ENCODE measurements at places on chromosomes 1 and 21.

GRCh38 chr1:223708001-223708359 is 4.4 kb upstream of the CAPN2 start:
- DNase-seq = no peak

- no peak for DNase-seq
Measured at GRCh38 chr1:81887421-81888144, 86.8 kb downstream of the ADGRL2 start.

- DNase-seq = no peak
Measured at GRCh38 chr1:94323311-94324177, 86.2 kb upstream of the ARHGAP29 start.

DNA sequence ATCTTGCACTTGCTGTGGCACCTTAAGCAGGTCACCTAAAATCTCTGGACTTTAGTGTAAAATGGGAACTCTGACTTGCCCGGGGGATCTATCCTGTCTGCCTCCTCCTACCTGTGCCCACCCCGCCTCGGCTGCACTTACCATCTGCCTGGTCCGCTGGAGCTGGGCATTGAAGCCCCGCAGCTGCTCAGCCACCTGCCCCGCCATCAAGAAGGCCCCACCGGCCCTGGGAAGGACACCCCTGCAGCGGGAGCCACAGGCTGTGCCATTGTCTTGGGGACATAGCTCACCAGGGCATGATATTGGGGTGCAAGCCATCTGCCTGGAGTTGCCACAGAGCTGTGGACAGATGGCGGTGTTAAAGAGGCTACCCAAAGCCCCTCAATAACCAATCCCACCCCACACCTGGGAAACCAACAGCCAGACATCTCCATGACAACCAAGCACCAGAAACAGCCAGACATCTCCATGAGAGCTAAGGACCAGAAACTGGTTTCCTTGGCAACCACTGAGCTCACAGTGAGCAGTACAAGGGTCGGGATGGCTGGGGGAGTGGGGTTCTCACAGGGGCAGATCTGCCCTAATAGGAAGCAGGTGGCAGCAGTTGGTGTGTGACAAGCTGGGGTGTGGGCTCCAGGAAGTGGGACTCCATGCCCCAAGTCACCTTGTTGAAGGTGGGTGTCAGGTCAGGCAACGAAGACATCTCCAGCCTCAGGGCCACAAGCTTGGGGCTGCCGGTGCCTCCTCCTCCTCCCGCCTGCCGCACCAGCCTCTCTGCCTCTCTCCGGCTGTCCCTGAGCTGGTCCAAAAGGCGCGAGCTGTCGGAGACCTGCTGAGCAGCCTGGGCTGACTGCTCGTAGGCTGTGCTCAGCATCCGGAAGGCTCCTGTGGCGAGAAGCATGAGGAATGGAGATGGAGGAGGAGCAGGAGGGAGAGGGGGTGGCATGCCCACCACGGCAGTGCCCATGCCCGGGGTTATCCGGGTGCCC is 29.1 kb downstream of the LAMB3 start:
- DNase-seq = no peak

- DNase-seq = no peak
Measured at GRCh38 chr1:115295904-115296696, 41.9 kb downstream of the NGF start.

DNA sequence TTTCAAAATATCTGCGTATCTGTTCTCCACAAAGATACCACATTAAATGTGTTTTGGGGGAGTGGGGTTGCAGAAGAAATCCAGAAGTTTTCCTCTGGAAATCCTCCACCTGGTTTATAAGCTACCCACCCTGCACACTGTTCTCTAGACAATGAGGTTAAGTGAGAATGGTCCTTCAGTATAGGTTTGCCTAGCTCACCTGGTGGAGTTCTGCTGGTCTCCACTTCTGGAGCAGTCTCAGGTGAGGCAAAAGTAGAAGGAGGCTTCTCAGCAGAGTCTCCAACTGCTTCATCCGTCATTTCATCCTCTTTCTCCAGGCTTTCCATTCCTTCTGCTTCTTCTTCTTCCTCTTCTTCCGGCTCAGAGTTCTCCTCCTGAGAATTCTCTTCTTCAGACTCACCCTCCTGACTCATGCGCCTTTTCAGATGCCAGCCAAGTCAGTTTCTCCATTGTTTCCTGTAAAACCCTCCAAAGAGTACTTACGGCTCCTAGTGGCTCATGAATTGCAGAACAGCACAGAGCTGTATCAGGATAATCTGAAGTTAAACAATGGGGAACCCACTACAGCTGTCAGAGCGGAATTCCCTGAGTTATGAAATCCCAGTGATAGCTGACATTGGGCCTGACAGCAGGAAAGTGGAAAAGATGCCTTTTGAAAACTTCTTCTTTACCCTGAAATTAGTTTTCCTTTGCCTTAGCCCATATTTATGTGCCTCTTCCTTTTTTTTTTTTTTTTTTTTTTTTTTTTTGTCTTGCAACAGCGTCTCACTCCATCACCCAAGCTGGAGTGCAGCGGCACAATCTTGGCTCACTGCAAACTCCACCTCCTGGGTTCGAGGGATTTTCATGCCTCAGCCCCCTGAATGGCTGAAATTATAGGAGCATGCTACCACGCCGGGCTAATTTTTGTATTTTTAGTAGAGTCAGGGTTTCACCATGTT is 38.5 kb downstream of the MSTO1 start:
- DNase-seq = no peak

- no peak for DNase-seq
Measured at GRCh38 chr1:17768651-17769241, 13.6 kb downstream of the ACTL8 start.

GRCh38 chr1:91700332-91700731 is 185.6 kb downstream of the TGFBR3 start:
- DNase-seq = no peak

DNA sequence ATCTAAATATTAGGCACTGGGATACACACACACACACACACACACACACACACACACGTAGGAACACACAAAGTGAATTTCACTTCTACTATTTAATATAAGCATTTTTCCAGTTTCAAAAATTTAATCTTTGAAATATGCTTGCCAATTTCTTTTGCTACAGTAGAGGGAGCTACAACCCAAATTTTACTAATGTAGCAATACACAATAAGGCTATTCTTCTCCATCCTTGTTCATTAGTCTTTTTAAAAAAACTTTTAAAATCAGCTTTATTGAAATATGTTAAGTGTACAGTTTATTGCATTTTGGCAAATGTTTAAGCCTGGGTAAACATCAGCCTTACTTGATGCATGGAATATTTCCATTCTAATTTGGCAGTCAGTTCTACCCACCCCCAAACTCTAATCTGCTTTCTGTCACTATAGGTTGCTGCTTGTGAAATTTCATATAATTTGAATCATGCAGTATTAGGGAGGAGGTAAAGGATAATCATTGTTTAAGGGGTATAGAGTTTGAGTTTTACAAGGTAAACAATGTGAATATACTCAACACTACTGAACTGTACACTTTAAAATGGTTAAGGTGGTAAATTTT is 93.0 kb upstream of the TENT5C start:
- DNase-seq = no peak

GRCh38 chr1:209435654-209436566 is 147.6 kb upstream of the CAMK1G start:
- DNase-seq = peak; percentile 24

DNA sequence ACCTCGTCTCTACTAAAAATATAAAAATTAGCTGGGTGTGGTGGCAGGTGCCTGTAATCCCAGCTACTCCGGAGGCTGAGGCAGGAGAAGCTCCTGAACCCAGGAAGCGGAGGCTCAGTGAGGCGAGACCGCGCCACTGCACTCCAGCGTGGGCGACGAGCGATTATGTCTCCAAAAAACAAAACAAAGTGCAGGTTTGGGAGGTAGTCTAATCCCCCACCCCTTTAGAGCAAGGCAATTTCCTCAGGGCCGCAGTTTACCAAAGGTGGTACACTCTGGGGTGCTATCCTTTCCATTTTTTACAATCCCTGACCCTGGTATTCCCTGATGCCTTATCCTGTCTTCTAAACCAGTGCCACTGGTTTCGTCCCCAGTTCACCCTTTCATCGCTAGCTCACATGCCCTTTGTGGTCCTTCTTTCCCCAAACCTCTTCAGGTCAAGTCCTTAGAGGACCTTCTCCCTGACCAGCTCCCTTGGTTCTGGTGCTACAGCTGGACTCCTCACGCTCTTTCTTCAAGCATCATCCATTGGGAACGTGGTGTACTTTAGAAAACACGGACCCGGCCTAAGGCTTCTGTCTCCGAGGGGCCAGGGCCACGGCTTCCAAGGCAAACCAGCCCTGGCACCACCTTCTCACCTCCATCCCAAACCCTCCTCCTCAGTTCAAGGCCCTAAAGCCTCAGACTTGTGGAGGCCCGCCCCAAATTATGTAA is 873 bp downstream of the IFT25 start:
- DNase-seq = no peak

DNA sequence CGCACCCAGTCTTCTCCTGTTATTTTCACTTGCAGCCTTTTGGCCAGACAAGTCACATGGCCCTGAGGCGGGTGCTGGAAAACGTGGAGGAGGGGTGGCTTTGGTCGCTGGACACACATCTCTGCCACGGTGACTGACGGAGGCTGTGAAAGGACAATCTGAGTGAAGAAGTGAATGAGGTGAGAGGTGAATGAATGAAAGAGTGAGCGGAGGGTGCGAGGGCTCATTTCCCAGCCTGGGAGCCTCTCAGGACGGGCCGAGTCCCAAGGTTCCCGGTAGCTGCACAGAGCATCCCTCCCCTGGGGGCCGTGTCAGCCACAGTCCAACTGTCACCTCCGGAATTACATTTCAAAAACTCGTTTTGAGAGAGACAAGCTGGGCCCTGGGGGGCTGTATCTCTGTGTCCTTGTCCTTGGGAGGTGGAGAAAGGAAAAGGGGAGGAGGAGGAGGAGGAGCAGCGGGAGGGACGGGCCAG is 89.6 kb downstream of the UBIAD1 start:
- DNase-seq = no peak

- no peak for DNase-seq
Measured at GRCh38 chr1:117843791-117844190, 85.6 kb downstream of the GDAP2 start.

- no peak for DNase-seq
Measured at GRCh38 chr1:156949127-156949526, 28.7 kb downstream of the LRRC71 start.

DNA sequence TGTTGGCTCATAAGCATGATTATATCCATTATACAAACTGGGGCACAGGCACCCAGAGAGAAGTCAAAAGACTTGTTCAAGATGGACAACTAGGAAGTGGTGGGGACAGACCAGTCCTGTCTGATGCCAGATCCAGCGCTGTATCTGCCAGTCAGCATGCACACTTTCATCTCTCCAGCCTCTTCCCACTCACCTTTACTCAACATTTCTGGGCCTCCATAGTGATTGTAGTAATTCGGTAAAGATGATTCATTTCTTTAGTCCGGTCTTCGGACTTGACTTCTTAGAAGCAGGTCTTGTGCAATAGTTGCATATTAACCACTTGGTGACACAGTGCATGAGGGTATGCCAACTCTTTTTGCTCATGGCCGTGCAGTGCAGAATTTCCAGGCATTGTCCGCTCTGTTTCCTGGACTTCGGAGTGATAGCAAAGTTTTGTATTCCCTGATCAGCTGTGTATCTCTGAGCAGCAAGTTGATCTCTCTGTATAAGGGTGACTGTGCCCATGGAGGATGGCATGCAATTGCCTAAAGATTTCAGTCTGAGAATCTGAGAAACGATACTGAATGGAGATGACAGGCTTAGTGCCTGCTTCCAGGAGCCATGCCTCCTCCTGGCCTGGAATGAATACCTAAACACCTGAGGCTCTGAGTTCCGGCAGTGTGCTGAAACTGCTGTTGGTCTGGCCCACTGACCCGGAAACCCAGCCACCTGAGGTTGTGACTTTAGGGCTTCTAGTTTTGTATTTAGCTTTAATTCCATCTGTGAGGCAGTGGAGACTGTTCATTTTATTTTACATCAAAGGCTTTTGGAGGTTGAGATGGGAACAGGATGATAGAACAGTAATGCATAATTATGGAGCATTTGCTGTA is 39.0 kb downstream of the GALNT2 start:
- no peak for DNase-seq

- DNase-seq = no peak
Measured at GRCh38 chr1:23957096-23957495, 2.5 kb upstream of the PNRC2 start.

DNA sequence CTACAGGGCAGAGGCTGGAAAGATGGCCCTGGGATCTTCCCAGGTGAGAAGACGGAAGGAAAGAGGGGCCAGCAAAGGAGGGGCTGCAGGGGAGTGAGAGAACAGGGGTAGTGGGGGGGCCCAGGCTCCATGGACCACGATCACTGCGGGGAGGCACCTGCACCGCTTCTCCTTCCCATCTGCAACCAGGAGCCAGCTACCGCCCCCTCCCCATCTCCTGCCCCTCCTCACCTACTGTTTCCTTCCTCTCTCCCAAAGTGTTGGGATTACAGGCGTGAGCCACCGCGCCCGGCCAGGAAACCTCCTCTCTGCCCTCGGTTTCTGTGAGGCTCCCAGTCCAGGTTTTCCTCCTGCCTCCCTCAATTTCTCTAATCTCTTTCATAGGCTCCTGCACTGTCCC is 19.4 kb downstream of the KIAA2013 start:
- DNase-seq = no peak

- DNase-seq = no peak
Measured at GRCh38 chr1:221801251-221801661, 59.4 kb upstream of the DUSP10 start.

- no peak for DNase-seq
Measured at GRCh38 chr1:211938561-211938997, 96.8 kb downstream of the INTS7 start.

DNA sequence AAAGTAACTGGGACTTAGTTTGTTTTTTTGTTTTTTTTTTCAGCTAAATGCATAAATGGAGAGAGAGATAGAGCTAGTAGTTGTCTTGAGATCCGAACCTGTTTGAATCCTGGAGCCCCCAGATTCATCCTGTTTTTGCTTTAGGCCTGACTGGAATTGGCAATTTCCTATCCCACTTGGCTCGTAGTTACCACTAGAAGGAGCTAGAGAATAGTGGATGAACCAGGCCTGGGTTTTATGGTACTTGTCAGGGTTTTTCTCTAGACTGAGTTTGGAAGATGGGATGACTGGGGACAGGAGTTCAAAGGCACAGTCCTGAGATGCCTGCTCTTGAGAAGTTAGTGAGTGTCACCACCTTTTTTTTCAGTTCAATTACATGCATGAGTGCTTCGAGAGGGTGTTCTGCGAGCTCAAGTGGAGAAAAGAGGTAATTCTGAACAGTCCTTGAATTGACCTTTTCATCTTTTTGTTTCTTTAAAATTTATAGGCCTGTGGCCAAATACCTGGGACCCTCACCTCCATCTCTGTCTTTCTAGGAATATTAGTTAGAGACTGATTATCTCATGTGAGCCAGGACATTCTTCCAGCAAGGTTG is 23.4 kb downstream of the CELF3 start:
- peak; percentile 41 for DNase-seq

- no peak for DNase-seq
Measured at GRCh38 chr1:152806576-152806975, at the start of gene LCE1C. LCE1C (minus strand) TSS chr1:152806651; CDS start chr1:152805478, 1,173 bp downstream.

Data from NCI-H187 (cell line).